Right cardiac atrium (tissue), 5 donors: ENCODE measurements at places on chromosomes 7 and 10. TPM values are rescaled to one million over a fixed set of nuclear protein-coding genes. Genes with fewer than 3 reads are reported as not detected.

Gene BLOC1S2
- 23.0 TPM for total RNA-seq

Gene EMX2
- 0.88 TPM for total RNA-seq

Gene SPDYE18
- 0.56 TPM for total RNA-seq

DNA sequence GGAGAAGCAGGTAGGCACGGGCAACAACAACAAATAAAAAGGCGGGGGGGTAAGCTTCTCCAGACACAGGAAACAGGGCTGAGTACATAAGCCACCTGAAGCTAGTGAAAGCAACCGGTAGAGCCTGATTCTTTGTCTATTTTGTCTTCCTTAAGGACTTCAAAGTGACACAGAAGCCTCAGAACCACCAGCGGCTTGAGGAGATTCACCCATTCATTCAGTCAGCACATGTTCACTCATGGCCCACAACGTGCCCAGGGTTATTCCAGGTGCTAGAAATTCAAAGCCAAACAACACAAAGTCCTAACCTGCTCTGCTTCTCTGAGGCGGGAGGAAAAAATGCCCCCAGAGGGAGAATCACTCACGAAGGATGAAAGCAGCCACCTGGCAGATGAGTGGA, 69.3 kb upstream of the C7orf33 start:
- DNase-seq: no peak

DNA sequence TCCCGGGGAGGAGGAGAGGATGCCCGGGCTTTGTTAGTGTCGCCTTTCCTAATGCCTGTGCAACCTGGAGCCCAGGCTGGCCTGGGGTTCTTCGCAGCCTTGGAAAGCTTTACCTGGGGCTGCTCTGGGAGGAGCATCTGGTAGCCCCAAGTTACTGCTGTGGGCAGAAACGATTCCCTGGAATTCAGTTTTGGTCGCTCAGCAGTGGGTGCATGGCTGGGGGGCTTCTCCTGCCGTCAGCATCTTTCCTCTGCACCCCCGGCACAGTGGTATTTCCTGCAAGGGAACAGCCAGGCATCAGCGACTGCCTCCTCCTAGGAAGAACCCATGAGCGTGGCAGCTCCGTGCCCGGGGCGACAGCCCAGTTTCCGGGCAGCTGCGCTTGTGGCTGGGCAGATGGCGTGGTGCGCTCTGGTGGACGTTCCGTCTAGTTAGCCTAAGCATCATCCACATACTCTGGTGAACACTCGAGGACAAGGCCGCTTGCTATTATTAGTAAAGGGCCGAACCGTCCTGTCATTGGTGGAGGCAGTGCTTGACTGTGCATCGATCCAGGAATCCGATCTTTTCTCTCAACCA, 107.0 kb upstream of the BTBD16 start:
- DNase-seq: no peak

GRCh38 chr7:70044064-70044463, 445.8 kb downstream of the AUTS2 start:
- no peak for DNase-seq

GRCh38 chr10:46266306-46266985, 20.4 kb upstream of the ANTXRL start:
- no peak for DNase-seq

DNA sequence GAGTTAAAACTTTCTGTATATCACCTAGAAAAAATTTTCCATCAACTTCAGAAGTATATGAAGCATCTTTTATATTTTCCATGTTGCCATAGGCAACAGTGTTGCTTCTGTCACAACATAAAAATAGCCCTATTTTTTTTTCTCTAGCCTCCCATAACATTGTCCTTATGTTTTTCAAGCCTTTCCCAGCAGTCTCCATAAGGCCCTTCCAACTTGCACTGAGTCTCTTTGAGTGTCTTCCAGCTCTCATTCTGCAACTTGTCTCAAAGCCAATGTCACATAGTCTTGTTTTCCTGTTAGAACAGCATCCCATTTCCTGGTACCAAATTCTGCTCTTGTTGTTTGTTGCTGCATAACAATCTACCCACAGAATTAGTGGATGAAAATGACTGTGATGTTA, 1055.5 kb upstream of the GHITM start:
- DNase-seq: no peak
